Left ventricle myocardium inferior (tissue), 1 donor: ENCODE measurements at places on chromosomes 1 and 21. TPM values are rescaled to one million over a fixed set of nuclear protein-coding genes. Genes with fewer than 3 reads are reported as not detected.

- DNase-seq = no peak
These were observed 91.1 kb downstream of the POFUT2 start for GRCh38 chr21:45196620-45197019.

DNA sequence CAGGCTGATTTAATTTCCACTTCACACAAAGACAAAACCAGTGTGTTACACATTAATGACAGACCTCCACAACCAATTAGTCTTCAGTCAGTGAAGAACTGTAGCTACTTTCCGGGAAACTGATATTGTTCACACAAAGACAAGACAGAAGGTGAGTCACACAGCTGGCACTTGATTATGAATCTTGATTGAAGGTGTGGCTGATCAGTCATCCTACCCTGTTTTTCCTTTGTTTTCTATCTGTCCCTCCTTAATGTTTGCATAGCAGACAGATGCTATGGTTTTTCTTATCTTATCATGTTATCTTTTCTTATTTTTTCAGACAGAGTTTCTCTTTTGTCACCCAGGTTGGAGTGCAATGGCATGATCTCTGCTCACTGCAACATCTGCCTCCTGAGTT, 185.1 kb upstream of the GREM2 start:
- no peak for DNase-seq

NR5A2 gene
- 1.3 TPM for total RNA-seq

GRCh38 chr1:153533689-153534201, 2.0 kb downstream of the S100A6 start:
- DNase-seq = peak; percentile 44

DNA sequence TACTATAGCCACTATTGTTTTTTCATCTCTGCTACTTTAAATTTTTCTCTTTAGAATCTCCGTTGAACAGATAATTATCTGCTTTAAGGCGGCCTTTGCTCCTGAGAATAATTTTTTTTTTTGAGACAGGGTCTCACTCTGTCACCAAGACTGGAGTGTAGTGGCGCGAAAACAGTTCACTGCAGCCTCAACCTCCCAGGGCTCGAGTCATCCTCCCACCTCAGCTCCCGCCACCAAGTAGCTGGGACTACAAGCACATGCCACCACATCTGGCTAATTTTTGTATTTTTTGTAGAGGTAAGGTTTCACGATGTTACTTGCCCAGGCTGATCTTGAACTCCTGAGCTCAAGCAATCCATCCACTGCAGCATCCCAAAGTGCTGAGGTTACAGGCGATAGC, 28.6 kb downstream of the TRIT1 start:
- no peak for DNase-seq

GRCh38 chr1:67719329-67720196, 34.6 kb downstream of the GADD45A start:
- no peak for DNase-seq

NTNG1 gene
- total RNA-seq = 0.30 TPM

MYOG gene
- total RNA-seq = not detected

DNA sequence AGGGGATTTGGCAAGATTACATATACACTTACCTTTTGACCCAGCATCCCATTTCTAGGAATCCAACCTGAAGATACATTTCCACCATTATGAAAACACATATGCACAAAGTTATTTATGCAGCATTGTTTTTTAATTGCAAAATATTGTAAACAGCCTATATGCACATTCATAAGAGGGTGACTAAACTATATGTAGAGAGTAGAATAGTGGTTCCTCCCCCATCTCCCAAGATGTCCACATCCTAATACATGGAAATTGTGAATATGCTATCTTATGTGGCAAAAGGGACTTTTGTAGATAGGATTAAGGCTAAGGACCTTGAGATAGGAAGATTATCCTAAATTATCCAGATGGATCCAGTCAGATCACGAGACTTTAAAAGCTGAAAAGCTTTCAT, 91.6 kb downstream of the CLEC20A start:
- no peak for DNase-seq

GRCh38 chr1:109897259-109897955, 13.2 kb upstream of the CSF1 start:
- no peak for DNase-seq

GRCh38 chr1:45304311-45305081, 22.2 kb upstream of the HPDL start:
- DNase-seq = no peak
